HT-29 (cell line): ENCODE measurements at places on chromosomes 5 and 9. TPM values are rescaled to one million over a fixed set of nuclear protein-coding genes. Genes with fewer than 3 reads are reported as not detected.

GRCh38 chr9:124477211-124477647 is 27.0 kb downstream of the ADGRD2 start:
- DNase-seq = no peak

GRCh38 chr5:74082512-74083055 is 456.6 kb downstream of the ARHGEF28 start:
- DNase-seq = no peak

DNA sequence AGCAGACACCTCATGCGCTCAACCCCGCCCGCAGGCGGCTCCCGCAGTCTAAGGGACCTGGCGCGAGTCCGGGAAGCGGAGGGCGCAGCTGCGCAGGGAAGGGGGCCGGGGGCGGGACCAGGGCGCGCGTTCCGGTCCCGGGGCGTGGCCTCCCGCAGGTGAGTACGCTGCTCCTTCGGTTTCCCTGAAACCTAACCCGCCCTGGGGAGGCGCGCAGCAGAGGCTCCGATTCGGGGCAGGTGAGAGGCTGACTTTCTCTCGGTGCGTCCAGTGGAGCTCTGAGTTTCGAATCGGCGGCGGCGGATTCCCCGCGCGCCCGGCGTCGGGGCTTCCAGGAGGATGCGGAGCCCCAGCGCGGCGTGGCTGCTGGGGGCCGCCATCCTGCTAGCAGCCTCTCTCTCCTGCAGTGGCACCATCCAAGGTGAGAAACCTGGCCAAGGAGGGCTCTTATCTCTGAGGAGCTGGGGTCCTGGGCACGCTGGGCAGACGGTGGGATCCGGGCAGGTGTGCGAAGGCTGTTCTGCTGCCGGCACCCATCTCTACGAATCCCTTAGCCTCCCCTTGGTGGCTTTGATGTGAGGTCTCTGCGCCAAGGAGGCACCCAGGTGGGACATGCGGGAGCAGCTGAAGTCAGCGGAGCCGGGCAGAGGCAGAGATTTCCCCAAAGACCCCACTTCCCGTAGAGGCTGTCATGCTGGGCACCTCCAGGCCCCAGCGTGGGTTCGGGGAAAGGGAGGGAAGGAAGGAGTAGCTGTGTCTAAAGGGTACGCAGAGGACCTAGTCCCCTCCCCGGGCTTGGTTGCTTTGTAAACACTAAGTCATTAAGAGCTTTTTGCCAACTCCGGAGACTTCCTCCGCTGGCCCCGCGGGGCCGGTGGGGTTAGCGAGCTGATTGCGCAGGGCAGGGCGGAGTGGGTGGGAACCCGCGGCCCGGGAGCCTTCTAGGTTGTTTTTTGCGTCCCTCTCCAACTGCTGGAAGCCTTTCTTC is at the start of gene F2RL1:
Gene F2RL1 (plus strand): TSS at position 187 of the 988 bp plus-strand sequence. CDS start 153 bp downstream, at position 340.
- peak; percentile 93 for DNase-seq

- DNase-seq = no peak
Measured at GRCh38 chr9:136964171-136964689, 12.2 kb downstream of the LCN12 start.

- no peak for DNase-seq
Measured at GRCh38 chr9:7601739-7602138, 197.8 kb downstream of the DMAC1 start.

DNA sequence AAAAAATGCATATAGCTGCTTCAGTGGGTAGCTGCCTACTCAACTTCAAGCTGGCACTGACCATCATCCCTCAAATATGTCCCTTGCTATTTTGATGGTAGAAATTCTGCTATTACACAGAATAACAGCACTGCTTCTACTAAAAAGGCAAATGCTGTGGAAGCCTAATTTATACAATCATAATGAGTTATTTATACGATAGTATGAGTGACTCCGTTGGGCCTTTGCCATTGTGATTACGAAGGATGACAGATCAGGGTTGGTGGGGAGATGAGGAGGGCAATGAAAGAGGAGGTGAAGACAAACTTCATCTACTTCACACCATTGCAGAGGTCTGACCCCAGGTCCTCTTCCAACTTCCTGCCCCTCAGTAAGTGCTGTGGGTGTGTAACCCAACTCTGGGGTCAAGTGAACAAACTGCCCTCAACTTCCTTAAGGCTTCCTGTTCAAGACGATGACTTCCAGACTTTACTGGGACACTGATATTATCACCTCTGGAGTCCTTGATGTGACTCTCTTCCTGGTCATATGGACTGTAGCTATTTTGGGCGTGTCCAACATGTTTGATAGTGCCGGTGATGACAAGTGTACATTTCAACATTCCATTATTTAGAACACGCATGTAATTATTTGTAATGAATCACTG is 74.1 kb upstream of the RPS23 start:
- peak; percentile 43 for DNase-seq

GRCh38 chr5:73678807-73679206 is 52.8 kb downstream of the ARHGEF28 start:
- no peak for DNase-seq

GRCh38 chr5:162096448-162096847 is 28.9 kb downstream of the GABRG2 start:
- DNase-seq = peak; percentile 7

DNA sequence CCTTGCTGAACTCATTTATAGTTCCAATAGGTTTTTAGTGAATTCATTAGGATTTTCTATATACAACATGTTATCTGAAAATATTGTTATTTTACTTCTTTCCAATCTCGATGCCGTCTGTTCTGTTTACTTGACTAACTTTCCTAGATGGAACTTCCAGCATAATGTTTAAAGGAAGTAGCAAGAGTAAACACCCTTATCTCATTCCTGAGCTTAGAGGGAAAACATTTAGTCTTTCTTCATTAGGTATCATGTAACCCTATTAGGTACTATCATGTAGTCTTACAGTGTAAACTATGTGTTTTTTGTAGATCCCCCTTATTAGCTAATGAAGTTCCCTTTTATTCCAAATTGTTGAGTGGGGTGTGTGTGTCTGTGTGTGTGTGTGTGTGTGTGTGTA is 22.5 kb upstream of the OR2K2 start:
- DNase-seq = no peak

- no peak for DNase-seq
Measured at GRCh38 chr5:89473196-89473595, 590.2 kb upstream of the MEF2C start.

GRCh38 chr9:121958530-121958929 is 134.6 kb downstream of the TTLL11 start:
- no peak for DNase-seq

DNA sequence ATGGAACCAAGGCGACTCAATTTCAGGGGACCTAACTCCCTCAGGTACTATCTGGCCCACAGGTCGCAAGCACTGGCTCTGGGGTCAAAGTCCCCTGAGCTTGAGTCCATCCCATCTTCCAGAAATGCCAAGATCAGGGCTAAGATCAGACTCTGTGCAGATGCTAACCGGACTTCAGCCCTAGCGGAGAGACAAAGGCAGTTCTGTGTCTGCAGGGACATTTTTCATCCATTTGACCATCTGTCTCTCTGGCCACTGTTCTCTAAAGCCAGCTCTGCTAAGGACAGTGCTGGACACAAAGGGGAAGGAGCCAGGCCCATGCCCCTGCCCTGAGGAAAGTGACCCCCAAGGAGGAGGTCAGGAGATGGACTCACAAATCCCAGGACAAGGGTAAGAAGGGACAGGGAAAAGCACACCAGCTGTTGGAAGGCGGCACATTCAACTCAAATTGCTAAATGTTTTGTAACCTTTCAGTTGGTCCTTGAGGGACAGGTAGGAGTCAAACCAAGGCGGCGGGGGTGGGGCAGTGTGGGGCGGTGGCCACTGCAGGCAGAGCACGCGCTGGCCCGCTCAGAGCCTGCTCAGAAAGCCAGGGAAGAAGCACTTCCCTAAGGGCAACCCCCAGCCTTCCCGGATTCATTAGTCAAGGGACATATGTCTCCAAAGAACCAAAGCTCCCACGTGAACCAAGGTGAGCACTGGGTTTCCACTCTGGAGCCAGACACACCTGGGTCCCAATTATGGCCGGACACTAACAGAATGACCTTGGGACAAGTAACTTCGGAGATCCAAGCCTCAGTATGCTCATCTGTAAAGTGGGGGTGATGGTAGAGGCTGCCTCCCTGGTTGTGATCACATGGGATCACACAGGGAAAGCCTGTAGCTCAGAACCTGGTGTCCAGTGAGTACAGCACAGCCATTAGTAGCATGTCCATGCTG is 42.8 kb downstream of the STK10 start:
- DNase-seq = no peak

- no peak for DNase-seq
Measured at GRCh38 chr9:28396058-28396457, 822.8 kb upstream of the C9orf72 start.

DNA sequence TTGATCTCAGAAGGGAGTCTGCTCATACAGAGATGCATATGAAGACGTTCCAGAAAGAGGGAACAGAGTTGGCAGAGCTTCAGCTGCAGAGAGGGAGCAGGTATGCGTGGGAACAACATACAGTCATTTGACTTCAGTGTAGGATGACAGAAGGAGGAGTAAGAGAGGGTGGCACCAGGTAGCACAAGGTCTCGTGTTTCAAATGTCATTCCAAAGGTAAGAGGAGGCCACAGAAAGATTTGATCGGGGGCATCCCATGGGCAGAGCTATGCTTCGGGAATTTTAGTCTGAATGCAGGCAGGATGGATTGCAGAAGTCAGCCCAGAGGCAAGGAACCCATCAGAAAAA is 367.1 kb downstream of the CDK5RAP2 start:
- DNase-seq = no peak

GRCh38 chr9:31776471-31776870 is 608.0 kb upstream of the ACO1 start:
- DNase-seq = peak; percentile 45

The ENTREP1 gene
- total RNA-seq = not detected in 2 replicates

The PIGO gene
- 33.4 and 38.5 TPM in 2 replicates for total RNA-seq

The SLC6A18 gene
- total RNA-seq = not detected in 2 replicates

The FBP1 gene
- 53.5 and 63.3 TPM in 2 replicates for total RNA-seq

The POU5F2 gene
- total RNA-seq = 0.13 and 0.64 TPM in 2 replicates

The LHX3 gene
- total RNA-seq = not detected in 2 replicates

The OR1L1 gene
- total RNA-seq = not detected in 2 replicates

The PCDHB7 gene
- 0.05 TPM in 2 replicates for total RNA-seq

The IFNA16 gene
- total RNA-seq = not detected in 2 replicates

The CAVIN4 gene
- 0.08 and 0.10 TPM in 2 replicates for total RNA-seq
